SJCRH30 (cell line): ENCODE measurements at places on chromosomes 16 and 17. TPM values are rescaled to one million over a fixed set of nuclear protein-coding genes. Genes with fewer than 3 reads are reported as not detected.

GRCh38 chr17:33192951-33193911 lies 99.9 kb downstream of the ASIC2 start:
- no peak for DNase-seq

DNA sequence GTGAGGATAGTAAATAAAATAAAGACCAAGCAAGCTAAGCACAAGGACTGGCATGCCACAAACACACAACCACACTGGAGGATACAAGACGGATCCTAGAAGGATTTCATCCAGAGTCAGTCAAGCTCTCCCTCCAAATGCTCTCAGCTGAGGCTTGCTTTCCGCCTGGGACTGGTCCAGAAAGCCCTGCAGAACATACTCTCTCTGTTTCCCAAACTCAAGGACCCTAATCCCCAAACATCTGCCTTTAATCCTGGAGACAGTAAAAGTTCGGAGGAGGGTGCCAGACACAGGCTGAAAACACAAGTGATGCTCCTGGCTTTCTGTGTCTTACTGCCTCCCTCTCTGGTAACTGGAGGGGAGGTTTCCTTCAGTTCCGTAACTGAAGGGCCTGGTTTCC lies 5.3 kb upstream of the HSD11B2 start:
- no peak for DNase-seq

GRCh38 chr16:66670691-66671388 lies 25.7 kb downstream of the CMTM4 start:
- DNase-seq, result no peak

DNA sequence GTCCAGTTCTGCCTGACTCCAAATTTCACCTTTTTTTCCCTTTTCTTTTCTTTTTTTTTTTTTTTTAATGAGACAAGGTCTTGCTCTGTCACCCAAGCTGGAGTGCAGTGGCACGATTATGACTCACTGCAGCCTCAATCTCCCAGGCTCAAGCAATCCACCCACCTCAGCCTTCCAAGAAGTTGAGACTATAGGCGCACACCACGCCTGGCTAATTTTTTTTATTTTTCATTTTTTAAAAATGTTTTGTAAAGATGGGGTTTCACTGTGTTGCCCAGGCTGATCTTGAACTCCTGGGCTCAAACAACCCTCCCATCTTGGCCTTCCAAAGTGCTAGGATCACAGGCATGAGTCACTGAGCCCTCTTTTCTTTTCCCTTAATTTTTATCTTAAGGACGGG lies 33.4 kb upstream of the RBBP6 start:
- DNase-seq, result no peak

DNA sequence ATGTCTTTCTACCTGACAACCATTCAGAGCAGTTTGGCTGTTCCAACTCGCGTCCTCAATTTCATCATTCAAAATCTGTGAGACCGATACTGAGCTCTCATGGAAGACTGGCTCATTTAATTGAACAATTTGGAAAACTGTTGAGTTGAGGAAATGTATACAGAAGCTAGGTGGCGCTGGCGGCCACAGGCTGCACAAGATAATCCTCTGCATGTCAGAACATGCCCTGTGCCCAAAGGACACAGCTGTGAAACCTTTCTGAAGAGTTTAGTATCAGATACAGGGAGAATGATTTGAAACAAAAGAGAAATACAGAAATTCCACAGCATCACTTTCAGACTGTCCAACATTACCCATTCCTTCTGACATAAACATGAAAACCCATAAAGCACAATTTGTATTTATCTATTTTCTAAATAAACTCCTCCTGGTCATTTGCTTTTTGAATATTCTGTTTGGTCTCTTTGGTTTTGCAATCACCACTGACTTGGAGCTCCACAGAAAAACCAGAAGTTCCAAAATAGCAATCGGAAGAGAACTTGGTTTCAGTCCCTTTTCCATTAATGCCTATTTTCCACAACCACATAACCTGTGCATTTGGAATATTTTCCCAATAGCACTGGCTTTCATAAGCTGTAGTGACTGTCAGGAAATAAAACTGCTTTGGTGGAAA lies 192.8 kb downstream of the MAP2K6 start:
- peak; percentile 73 for DNase-seq

Gene TBC1D3E
- not detected in 2 replicates for total RNA-seq
